ENCODE measurements at places on chromosomes 11 and 22.

- DNase-seq, result no peak
Observed at GRCh38 chr22:38135133-38135706, 24.7 kb upstream of the BAIAP2L2 start.

GRCh38 chr11:87897071-87897470, 278.2 kb downstream of the RAB38 start:
- no peak for DNase-seq

DNA sequence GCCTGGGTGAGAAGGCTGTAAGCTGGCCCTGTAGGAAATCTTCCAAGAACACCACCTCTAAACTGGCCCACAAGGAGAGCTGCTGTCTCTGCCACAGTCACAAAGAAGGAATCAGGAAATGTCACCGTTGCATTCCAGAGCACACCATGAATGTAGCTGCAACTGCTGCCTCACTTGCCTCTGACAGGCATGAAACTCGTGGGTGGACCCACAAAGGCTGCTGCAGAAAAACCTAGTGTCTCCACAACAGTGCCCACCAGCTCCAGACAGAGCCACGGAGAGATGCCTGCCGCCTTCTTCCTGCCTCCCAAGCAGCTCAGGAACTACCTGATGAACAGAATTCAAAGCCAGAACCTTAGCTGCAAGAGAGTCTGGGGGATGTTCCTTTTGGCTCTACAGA, 10.5 kb downstream of the DNAJB13 start:
- DNase-seq, result no peak

GRCh38 chr22:32204856-32205722, at the start of gene RFPL2:
RFPL2 (minus strand) TSS chr22:32205073; CDS start chr22:32202451, 2,622 bp downstream.
- DNase-seq, result peak; percentile 60

DNA sequence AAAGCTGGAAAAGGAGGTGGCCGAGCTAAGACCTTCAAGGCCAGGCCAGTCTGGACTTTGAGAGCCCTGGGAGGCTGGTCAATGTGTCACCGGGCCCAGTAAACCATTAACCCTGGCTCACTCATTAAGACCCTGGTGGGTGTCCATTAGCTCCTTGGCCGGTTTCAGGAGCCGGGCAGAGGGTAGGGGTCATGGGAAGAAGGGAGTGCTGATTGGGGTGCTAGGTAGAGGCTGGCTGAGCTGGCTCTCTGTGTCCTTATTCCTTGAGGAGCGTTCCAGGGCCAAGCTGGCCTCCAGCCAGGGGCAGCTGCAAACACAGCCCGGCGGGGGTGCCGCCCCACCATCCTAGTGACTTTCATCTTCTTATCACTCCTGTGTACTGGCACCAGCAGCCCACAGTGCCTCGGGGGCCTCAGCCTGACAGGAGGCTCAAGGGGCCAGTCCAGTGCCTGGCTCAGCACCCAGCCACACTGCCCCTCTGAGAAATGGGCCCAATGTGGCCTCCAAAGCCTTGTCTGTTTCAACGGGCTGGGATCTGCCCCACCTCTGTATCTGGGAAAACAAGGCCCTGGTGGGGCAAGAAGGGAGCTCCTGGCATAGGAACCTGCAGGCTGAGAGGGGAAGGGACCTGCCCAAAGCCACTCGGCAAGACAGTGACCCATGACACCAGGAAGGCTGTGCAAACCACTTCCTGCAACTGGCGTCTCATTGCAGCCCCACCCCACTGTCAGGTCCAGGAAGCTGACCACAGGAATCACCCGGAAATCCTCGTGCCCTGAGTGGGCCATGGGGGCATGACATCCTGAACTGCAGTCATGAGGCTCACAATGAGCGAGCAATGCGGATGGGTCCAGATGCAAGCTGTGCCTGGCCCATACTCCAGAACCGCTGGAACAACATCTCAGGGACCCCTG, 15.1 kb upstream of the RGL4 start:
- DNase-seq, result peak; percentile 18

GRCh38 chr22:49773531-49773930, 54.1 kb downstream of the BRD1 start:
- DNase-seq, result no peak

GRCh38 chr11:63537293-63538101, 889 bp downstream of the PLAAT4 start:
- DNase-seq, result peak; percentile 24

DNA sequence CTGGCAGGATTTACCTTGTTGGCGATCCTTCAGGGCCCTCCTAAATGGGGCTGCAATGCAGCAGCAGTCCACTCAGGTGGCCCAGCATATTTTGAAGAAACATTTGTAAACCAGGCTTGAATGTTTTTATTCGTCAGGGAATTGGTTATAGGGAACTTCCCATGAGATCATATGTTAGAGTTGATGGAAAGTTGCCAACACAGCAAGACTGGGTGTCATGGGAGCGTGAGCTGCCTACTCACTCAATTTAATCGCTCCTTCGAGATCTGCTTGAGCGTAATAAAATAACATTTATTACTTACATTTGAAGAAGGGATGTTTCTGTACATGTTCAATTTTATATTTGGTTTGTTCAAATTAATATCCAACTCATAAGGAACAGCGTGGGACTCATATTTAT, 19.4 kb downstream of the OR2AT4 start:
- no peak for DNase-seq

- no peak for DNase-seq
Observed at GRCh38 chr11:132876239-132876638, 656.1 kb downstream of the OPCML start.
